Smooth muscle cell of the brain vasculature (primary cell): ENCODE measurements at places on chromosomes 12 and 14.
A peak's percentile ranks its signal among the peaks of the same experiment; 100 is the strongest.

GRCh38 chr12:24688601-24689000 lies 260.3 kb downstream of the BCAT1 start:
- no peak for DNase-seq

DNA sequence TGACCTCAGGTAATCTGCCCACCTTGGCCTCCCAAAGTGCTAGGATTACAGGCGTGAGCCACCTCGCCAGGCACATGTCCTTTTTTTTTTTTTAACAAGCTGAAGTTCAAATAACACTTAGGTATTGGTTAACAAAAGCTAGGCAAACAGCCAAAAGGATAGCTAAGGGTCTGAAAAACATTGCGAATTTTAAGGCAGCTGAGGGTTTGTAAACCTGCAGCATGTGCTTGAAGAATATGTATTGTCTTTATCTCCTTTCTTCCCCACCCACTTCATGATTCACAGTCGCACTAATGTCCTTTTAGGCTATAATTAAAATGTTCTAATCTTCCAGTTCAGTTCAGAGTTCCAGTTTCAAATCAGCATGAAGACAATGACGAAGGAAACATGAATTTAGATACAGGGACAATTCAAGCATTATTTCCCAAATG lies 30.1 kb upstream of the CERS5 start:
- DNase-seq: no peak

DNA sequence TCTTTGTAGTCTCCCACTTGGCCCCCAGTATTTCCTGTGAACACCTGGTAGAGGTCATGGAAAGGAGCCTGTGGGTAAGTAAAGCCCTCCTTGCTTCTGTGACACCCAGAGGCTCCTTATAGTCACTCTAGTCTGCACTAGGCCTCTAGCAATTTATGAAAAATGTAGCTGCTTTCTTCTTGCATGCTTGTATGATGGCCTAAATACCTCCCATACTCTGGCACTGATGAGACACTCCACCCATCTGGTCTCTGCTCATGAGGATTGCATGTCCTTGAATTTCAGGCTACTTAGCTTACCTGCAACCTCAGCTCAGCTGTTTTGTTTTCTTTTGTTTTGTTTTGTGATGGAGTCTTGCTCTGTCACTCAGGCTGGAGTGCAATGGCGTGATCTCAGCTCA lies 4.6 kb upstream of the A2ML1 start:
- no peak for DNase-seq

DNA sequence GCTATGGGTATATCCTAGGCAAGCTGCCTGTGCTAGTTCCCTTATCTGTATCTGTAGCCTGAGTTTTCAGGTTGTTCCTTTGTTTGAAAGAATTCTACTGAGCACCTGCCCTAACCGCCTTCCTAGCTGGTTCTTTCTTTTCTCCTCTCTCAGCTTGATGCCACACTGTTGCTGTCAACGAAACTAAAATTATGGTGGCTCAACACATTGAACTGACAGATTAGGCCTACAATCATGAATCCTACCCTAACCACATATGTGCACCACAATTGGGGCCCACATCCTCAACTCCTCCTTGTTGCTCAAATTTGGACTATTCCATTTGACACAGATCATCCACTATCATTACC lies 36.2 kb upstream of the RESF1 start:
- DNase-seq: no peak

- DNase-seq: no peak
These were observed 56.5 kb downstream of the MVK start for GRCh38 chr12:109630107-109630506.

DNA sequence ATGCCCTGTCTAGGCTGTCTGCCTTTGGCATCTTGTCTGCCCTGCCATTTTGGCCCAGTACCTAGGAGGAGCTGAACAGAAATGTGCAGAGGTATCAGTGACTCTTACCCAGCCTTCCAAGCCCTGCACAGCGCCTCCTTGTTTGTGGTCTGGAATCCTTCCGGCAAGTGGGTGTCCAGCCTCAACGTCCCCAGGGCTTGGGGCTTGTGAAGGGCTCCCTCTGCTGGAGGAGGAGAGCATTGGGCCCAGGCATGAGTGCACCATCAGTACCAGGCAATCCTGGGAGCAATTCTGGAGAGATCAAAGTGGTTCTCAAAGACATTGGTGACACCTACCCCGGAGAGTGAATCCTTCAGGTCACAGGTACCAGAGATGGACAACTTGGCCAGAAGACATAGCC lies 2.4 kb upstream of the TCL1B start:
- DNase-seq: no peak

DNA sequence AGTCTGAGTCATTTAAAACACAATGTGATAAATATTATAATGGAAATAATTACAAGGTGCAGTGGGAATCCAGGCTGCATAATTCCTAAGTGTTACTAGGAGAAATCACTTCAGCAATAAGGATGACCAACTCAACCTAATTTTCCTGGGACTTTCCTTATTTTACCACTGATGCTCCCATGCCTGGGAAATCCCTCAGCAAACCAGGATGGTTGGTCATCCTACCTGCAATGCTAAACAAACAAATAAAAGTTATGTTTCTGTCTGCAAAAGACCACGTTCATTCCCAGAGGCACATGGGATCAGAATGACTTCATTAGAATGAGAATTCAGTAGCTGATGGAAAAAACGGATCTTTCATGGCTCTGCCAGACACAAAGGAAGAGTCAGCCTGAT lies 130.8 kb upstream of the RAP1B start:
- no peak for DNase-seq

- DNase-seq: no peak
These were observed 400.0 kb upstream of the FLRT2 start for GRCh38 chr14:85129921-85130320.

- DNase-seq: no peak
These were observed 872.0 kb upstream of the FLRT2 start for GRCh38 chr14:84657911-84658310.

DNA sequence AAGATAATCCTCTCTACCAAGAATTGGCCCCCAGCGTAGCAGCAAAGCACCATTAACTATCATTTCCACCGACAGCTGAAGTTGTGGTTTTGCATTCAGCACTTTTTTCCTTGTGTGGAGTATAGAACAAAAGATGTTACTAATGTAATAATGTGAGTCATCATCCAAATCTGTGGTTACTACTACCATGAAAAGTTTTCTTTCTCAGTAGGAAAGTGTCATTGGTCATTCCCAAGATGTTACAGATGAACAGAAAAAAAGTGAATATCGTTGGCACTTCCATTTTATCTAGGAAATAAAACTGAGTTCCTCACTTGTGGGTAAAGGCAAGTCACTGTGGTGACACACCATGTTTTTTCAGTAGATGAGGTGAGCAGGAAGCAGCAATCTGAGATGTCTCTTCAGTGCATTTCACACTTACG lies 30.3 kb upstream of the IFNG start:
- peak; percentile 57 for DNase-seq

- DNase-seq: no peak
These were observed 2.0 kb downstream of the ZCRB1 start for GRCh38 chr12:42323856-42324255.

GRCh38 chr14:52755607-52756316 lies 25.8 kb downstream of the STYX start:
- no peak for DNase-seq

DNA sequence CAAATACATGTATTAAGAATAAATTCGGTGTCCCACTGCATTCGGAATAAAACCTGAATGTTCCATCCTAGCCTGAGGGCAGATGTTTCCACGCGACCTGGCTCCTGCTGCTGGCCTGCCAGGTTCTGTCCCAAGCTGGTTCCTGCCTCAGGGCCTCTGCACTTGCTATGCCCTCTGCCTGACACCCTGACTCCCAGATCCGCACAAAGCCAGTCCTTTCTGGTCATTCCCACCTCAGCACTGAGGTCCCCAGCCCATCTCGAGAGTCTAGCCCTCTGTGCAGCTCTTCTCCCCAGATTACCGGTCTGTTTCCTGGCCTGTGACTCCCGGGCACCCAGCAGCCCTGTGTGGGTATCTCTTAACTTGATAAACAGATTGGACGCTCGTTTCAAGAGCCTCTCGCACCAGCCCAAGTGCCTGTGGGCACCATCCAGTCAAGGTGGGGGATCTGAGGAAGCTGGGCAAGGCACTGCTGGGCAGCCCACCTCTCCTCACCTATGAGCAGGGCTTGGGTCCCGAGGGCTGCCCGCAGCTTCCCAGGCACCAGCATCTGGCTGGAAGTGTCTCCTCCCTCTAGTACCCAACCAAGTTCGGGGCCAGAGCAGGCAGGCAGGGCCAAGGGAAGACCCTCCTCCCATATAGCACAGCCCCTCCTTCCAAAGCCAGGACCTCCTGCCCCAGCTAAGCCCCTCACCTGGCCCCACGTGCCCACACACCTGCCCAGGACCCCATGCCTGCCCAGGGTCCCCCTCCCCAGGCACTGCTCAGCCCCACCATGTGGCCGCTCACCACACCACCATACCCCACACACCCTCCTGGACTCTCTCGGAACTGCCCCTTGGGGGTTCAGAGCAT lies 132.2 kb downstream of the NCOR2 start:
- DNase-seq: no peak

GRCh38 chr12:6494258-6494743 lies 399 bp downstream of the NCAPD2 start:
- peak; percentile 10 for DNase-seq

DNA sequence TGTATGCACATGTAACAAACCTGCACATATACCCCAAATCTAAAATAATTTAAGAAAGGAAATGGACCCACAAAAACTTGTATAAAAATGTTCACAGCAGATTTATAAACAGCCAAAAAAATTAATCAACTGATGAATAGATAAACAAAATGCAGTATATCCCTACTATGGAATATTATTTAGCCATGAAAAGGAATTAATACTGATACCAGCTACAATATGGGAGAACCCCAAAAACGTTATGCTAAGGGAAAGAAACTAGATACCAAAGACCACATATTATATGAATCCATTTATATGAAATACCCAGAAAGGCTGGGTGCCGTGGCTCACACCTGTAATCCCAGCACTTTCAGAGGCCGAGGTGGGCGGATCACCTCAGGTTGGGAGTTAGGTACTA lies 20.9 kb downstream of the DUSP16 start:
- no peak for DNase-seq

- DNase-seq: no peak
These were observed 55.4 kb downstream of the CPM start for GRCh38 chr12:68877583-68877982.

DNA sequence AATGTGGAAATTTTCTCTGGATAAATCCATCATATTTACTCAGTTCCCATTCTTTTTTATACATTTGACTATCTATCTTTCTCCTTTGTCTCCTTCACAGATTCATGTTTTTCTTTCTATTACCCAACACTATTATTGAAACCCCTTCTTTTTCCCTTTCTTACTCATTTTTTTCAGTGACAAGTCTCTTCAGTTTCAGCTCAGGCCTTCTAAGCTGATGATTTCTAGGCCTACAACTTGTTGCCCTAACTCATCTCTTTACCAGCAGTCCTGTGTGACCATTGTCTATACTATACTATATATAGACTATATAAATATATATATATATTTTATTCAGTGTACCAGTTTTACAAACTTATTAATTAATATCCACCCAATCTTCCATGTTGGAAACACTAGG lies 31.8 kb downstream of the SLC16A7 start:
- DNase-seq: no peak

GRCh38 chr12:133129368-133130037 lies 571 bp downstream of the ZNF891 start:
- no peak for DNase-seq

GRCh38 chr12:47870175-47870781 lies 34.5 kb downstream of the VDR start:
- DNase-seq: no peak

GRCh38 chr12:12176402-12176801 lies 90.4 kb downstream of the LRP6 start:
- DNase-seq: no peak

- no peak for DNase-seq
These were observed 25.9 kb upstream of the HIGD1C start for GRCh38 chr12:50926415-50926814.

- no peak for DNase-seq
These were observed 101.6 kb downstream of the DAD1 start for GRCh38 chr14:22487401-22487800.

- DNase-seq: no peak
These were observed 238.6 kb downstream of the ZFP36L1 start for GRCh38 chr14:68554231-68554630.

- no peak for DNase-seq
These were observed 3.2 kb upstream of the AMIGO2 start for GRCh38 chr12:47082796-47083621.

DNA sequence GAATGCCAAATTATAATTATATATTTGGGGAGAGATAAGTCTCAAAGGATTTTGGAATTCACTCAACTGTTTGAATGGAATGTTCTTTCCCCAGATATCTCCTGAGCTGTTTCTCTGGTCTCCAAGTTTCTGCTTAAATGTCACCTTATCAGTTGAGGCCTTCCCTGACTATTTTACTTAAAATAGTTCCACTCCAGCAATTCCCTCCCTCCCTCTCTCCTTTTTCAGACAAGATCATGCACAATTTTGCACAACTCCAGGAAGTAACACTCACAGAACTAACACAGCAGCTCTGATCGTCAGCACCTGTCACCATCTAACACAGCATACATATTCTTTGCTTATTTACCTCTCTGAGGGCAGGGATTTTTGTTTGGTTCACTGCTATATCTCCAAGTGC lies 12.5 kb downstream of the BTG1 start:
- DNase-seq: no peak

GRCh38 chr12:27104546-27104945 lies 22.2 kb upstream of the C12orf71 start:
- no peak for DNase-seq

- DNase-seq: peak; percentile 26
These were observed 59.4 kb downstream of the TSPAN11 start for GRCh38 chr12:30985814-30986452.

DNA sequence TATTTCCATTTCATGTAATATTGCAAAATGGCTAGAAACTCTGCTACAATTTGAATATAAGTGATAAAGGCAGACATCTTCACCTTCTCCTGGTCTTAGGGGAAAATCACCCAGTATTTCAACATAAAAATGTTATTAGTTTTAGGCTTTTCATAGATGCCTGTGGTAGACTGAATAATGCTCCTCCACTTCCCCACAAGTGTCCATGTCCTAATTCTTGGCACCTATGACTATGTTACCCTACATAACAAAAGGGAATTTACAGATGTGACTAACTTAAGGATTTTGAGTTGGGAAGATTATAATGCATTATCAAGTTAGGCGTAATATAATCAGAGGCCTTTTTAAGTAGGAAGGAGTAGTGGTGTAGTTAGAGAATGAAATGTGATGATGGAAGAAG lies 196.4 kb downstream of the TMTC3 start:
- no peak for DNase-seq

DNA sequence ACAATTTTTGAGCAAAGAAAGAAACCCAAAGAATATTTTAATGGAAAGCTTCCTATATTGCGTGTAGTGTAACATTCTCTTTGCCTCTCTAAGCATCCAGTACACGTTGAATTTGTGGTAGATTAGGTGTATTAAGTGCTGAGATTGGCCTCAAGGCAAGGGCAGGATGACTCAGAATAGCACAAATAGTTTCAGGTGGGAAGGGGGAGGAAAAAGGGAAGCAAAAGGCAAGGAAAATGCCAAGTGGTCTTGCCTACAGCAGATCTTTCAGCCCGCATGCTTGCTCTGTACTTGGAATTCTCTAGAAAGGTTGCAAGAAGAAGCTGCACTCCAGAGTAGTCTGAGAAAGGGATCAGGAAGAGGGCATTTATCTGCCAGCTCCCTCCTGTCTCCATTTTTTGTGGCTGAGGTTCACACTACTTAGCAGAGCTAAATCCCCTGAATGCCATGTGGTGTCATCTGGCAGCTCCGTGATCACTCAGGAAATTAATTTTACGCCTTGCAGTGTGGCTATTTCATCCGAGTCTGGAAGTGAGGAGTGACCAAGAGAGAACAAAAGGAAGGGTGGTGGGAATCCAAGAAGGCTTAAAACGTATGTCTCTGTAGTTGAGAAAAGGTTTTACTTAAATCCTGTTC lies 28.5 kb downstream of the CDKN1B start:
- DNase-seq: no peak
